ENCODE measurements at places on chromosomes 6 and 20.

DNA sequence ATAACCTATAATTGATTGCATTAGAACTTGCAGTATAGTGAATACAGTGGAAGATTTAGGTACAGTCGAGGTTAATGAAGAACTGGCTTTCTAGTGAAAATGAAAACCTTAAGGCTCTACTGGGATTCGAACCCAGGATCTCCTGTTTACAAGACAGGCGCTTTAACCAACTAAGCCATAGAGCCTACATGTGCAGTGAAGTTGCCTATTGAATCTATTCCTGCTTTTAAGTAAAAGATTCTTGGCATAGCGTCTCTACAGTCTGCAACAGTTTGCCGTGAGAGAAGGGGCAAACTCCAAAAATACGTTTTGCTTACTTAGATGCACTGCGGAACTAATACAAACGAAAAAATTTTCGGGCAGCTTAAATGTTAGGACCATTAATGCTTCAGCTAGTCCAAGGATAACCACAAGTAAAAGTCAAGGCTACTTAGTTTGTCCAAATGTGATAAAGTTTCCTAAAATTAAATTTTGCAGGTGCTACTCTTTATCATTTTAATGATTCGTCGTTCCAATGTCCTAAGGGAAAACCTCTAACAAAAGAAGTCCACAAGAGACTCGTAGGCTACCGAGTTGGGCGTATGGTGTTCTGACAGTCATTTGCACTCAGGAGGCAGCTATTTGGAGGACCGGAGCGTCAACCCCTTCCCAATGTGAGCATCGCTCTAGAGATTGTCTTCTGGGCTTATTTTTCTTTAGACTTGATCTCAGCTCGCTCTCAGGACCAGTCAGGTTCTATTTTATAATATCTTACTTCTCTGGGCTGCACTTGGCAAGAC lies 31.3 kb upstream of the ZSCAN23 start:
- DNase-seq, result peak; percentile 54

DNA sequence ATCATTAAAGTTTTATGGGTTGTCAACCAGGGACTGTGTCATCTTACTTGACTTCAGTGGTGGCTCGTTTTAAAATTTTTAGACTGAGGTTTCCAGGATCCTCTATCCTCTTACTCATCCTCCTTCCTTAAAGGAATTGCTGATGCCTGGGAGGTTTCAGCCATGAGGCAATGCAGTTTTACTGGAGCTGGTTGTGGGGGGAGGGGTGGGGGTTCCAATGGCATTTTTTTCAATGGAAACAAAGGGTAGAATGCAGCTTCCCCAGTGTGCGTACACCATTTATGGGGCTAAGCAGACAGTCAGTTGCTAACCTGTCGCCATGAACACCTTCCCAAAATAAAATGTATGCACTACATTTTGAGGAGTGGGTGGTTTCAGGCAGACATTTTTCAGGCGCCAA lies 88.0 kb downstream of the METTL24 start:
- DNase-seq, result no peak

DNA sequence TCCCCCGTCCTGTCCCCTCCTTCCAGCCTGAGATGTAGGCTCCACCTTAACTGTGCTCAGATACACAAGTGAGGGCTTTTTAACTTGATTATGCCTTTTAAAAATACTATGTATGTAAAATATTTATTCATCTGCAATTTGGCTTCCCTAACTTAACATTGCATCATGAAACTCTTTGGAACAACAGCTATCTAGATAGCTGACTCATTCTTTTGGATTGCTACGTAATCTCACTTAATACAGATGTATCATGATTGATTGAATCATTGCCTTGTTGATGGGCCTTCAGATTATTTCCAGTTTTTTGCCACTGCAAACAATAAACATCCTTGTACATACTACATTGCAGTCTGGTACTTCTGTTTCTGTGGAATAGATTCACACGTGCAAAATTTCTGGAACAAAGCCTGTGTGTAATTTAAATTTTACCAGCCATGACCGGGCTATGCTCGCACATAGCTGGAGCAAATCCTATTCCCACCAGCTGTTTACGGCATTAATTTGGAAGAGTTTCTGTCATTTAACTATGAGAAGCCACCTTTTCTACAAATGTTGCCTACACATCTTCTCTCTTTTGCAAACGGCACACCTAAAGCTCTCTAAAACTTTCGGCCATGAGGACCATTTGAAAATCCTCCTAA lies 6.5 kb downstream of the PRND start:
- DNase-seq, result no peak

- peak; percentile 10 for DNase-seq
These were observed 27.7 kb downstream of the AKIRIN2 start for GRCh38 chr6:87674290-87674689.

GRCh38 chr6:142112451-142113061 lies 20.2 kb upstream of the GJE1 start:
- DNase-seq, result peak; percentile 82

DNA sequence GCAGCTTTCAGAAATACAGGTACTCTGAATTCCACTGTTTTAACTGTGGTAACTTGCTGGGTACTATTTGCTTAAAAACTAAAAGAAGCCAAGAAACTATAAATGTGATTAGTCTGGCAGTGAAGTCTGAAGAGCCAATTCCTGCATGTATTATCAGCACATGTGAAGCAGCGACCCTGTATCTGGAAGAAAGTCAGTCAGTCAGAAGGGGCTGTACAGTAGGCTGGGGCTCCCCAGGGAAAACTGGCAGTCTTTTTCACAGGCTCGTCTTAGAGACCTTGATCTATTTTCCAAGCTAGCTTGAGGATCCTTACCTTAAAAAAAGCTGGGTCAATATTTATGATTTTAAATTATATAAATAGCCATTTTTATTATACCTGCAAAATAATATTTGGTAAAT lies 104.9 kb downstream of the PDSS2 start:
- no peak for DNase-seq

DNA sequence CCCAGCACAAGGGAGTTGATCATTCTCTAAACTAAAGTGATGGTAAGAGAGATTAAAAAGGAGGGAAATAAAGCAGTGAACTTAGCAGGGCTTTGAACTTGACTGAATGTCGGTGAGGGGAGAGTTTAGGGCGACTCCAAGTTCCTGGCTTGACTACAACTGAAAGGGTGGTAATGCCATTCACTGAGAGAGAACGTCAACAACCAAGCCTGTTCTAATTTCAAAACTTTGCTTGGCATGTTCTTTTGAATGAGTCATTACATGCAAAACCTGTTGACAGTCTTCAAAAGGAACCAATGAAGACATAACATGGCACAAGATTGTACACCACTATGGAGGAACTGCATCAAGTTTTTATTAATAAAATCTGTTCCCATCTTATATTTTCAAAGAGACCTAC lies 10.3 kb upstream of the MYB start:
- DNase-seq, result no peak

DNA sequence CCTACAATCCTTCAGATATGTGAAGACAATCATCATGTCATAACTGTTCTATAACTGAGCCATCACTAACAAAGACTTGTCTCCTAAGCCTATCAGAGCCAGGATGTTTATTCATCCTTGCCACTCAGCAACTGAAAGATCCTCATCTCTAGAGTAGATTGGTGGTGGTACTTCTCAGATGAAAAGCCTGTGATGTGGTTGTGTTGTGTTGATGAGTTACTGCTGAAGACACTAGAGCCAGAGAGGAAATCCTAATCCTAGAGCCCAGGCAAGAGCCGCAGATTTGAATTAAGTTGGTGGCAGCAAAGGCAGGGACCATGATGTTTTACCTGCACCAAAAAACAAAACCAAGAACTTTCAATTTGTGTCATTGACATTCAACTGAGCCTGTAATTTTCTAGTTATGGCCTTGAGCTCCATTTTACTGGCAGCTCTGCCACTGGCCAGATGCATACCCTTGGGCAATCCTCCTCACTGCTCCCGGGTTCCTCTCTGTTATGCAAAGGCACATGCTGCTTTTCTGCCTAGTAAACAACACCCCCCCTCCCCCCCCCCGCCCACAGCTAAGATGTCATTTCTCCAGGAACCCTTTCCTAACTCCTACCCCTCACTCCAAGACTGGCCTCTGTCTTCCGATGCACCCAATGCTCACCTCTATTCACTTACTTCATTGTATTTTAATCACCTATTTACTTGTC lies 50.2 kb upstream of the REV3L start:
- DNase-seq, result no peak

DNA sequence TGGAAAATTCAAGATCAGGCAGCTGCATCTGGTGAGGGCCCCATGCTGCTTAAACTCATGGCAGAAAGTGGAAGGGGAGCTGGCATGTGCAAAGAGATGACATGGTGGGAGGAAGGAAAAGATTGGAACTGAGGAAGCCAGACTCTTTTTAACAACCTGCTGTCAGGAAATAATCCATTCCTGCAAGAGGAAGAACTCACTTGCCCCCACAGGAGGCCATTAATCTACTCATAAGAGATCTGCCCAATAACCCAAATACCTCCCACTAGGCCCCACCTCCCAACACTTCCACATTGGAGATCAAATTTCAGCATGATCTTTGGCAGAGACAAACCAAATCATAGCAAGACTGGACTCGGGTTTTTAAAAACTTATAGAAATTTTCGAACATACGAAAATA lies 200.5 kb upstream of the KCNQ5 start:
- DNase-seq, result no peak

DNA sequence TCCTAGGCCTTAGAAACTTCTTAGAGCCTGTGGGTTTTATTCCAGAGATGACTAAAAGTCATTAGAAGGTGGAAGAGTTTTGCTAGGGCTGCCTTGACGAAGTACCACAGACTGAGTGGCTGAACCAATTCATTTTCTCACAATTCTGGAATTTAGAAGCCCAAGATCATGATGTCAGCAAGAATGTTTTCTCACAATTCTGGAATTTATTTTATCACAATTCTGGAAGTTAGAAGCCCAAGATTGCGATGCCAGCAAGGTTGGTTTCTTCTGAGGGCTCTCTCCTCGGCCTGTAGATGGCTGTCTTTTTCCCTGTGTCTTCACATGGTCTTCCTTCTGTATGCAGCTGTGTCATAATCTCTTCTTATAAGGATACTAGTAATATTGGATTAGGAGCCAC lies 672.9 kb upstream of the MARCKS start:
- DNase-seq, result no peak

GRCh38 chr6:166862287-166862977 lies 93.9 kb downstream of the RNASET2 start:
- peak; percentile 70 for DNase-seq

GRCh38 chr20:40844332-40844731 lies 155.3 kb upstream of the MAFB start:
- no peak for DNase-seq
